ENCODE measurements at places on chromosomes 3 and 15. TPM values are rescaled to one million over a fixed set of nuclear protein-coding genes. Genes with fewer than 3 reads are reported as not detected.

DNA sequence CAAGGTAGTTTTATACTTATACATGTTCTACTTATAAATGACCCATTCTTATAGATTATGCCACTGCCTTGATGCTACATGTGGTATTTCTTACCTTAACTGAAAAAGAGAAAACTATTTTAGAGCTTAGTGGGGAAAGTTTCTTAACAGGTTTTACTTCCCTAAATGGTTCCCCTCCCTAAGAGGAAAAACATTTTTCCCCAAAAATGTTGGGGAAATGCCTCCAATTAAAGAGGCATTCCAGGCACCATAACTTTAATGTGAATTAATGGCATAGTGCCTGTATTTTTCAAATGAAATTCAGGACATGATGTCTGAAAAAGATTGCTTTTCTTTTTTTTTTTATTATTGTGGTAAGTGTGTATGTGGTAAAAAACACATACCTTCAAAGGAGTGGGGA lies 22.6 kb downstream of the GOLM2 start:
- no peak for DNase-seq

DNA sequence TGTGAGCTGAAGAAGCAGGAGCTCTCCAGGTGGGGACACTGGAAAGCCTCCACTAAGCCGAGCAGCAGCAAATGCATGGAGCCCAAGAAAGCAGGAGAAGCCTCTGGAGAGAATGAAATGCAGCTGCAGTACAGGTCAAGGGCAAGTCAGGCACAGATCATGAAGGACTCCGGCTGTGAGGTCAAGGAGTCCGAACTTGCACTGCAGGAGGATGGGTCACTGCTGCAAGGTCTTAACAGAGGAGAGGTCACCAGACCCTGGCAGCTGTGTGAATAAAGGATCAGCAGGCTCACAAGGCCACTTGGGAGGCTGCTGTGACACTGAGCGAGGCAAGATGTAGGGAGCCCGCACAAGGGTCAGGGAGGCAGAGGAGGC lies 24.7 kb upstream of the SLC41A3 start:
- no peak for DNase-seq

Gene STRIT1
- not detected for total RNA-seq

DNA sequence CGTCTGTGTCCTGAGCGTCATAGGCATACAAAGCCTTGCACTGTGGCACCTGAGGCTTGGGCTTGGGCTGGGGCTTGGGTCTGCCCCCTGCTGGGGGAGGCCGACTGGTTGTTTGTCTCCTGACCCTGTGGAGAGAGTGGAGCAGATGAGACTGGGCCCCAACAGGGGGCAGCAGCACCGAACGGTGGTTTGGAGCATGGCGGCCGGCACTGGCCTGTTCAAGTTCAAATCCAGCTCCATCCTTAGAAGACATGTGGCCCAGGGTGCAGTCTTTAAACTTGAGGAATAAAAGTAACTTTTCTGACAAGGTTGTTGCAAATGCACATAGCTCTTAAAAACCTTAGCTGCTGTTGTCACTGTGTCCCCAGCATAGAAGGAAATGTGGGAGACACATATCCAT lies 33.3 kb downstream of the CCNB2 start:
- DNase-seq, result no peak

Gene CD200R1
- total RNA-seq, result not detected

- DNase-seq, result peak; percentile 84
Measured at GRCh38 chr15:62977952-62978811, 64.4 kb upstream of the TPM1 start.

Gene CYP11A1
- 2.6 TPM for total RNA-seq

DNA sequence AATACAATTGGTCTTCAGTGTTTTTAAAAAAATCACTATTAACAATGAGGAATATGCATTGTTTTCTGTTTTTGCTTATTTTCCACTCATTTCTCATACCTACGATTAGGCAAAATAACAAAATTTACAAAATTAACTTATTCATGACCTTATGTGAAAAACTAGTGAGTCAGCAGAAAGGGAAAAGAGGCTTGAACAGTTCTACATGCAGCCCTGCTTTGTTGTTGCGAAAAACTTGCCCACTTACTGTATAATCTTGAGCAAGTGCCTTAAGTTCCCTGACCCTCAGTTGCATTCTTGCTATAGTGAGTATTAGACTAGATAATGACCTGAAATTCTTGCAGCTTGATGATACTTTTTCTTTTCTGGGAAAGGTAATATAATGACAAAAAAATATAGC lies 551.1 kb upstream of the BCHE start:
- no peak for DNase-seq

DNA sequence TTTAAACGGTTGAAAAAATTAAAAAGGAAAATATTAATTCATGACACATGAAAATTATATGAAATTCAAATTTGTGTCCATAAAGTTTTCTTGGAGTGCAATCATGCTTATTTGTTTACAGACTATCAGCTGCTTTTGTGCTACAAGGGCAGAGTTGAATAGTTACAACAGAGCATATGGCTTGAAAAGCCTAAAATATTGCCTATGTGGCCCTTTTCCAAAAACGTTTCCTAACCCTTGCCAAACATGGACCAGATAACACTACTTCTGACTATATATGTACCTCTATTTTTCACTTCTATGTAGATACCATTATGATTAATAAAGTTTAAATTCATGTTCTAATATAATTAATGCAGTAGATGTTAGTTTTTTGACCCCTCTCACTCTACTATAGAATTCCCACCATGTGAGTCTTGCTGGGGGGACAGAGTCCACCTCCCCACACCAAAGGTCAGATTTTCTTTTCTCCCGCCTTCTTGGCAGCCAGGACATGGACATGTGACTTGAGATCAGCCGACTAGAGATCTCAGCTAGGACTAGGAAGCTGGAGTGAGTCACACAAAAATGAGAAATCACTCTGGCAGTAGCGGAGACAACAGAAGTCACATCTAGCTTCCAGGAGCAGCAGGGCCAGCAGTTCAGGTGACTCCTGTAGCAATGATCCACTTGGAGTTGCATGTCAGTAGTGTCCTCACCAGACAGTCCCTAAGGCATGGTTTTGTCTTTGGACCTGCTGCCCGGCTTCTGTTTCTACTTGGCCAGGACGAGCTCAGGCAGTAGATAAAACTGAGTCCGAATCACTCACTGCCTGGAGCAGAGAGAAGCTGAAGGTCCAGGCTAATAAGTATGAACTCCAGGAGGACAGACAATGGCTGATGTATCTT lies 22.4 kb downstream of the CIAO2A start:
- DNase-seq, result peak; percentile 89

- no peak for DNase-seq
Measured at GRCh38 chr15:51714911-51715310, 22.5 kb downstream of the LYSMD2 start.

- no peak for DNase-seq
Measured at GRCh38 chr3:159619341-159619885, 369.2 kb upstream of the IL12A start.

GRCh38 chr3:190495354-190495753 lies 18.5 kb upstream of the IL1RAP start:
- DNase-seq, result no peak

- DNase-seq, result no peak
Measured at GRCh38 chr15:88909956-88910831, 3.0 kb downstream of the MFGE8 start.

DNA sequence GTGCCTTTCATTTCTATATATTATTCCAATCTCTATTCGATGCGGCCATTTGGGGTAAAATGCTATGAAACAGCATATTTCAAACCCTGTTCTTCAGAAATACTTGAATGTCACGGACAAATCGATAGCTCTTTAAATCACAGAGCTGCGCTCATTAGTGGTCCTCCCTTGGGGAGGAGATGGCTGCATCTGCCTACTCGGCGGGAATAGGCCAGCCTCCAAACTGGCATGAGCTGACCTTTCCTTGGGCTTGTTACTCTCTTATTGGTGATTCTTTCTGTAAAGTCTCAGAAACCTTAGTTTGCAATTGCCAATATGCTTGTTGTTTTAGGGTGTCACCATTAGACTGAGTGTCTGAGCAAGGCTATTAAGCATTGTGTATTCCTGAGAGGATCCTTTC lies 120.9 kb downstream of the BDH1 start:
- no peak for DNase-seq

Gene CKMT1B
- 4.3 TPM for total RNA-seq

GRCh38 chr3:166405896-166406295 lies 568.7 kb upstream of the BCHE start:
- DNase-seq, result no peak

GRCh38 chr3:112774293-112774926 lies 72.3 kb downstream of the CD200R1L start:
- no peak for DNase-seq

- DNase-seq, result no peak
Measured at GRCh38 chr3:69193749-69194148, 71.4 kb upstream of the LMOD3 start.

DNA sequence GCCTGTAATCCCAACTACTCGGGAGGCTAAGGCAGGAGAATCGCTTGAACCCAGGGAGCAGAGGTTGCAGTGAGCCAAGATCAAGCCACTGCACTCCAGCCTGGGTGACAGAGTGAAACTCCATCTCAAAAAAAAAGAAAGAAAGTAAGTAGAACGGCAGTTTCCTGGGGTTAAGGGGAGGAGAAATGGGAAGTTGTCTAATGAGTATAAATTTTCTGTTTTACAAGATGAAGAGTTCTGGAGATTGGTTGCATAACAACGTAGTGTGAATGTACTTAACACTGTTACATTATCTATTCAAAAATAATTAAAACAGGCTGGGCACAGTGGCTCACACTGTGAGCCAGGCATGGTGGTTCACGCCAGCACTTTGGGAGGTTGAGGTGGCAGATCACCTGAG lies 45.4 kb downstream of the GRK7 start:
- DNase-seq, result no peak

Gene MAP2K1
- total RNA-seq, result 84.3 TPM

Gene TM4SF4
- total RNA-seq, result 0.29 TPM

- no peak for DNase-seq
Measured at GRCh38 chr3:145869958-145870357, 291.0 kb downstream of the PLOD2 start.

GRCh38 chr3:11932636-11933035 lies 71.6 kb upstream of the SYN2 start:
- DNase-seq, result no peak

Gene P2RY12
- not detected for total RNA-seq

Gene NMNAT3
- 2.5 TPM for total RNA-seq

DNA sequence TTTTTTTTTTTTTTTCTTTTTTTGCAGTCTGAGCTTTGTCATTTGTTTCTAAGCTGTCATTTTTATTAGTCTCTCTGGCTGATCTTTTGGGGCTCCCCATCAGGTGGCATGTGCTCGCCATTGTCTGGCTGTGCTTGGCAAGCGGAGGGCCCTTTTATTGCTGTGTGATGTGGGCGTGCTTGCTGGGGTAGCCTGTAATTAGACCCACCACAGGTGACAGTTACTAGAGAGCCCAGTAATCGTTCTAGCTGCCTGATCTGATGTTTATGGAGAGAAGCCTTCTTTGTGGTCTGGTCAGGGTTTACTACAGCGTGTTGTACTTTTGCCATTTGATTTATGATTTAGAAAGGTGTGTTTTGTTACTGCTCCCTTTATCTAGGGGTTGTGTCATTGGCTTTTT lies 179.9 kb downstream of the MCTP2 start:
- no peak for DNase-seq

Gene PLA2G4B
- total RNA-seq, result 0.65 TPM

- no peak for DNase-seq
Measured at GRCh38 chr3:170256597-170256996, 34.4 kb downstream of the PRKCI start.

Gene ASB7
- 7.9 TPM for total RNA-seq

GRCh38 chr3:66962664-66963063 lies 35.4 kb upstream of the KBTBD8 start:
- no peak for DNase-seq

- DNase-seq, result no peak
Measured at GRCh38 chr3:143001034-143001368, 369 bp upstream of the U2SURP start.

DNA sequence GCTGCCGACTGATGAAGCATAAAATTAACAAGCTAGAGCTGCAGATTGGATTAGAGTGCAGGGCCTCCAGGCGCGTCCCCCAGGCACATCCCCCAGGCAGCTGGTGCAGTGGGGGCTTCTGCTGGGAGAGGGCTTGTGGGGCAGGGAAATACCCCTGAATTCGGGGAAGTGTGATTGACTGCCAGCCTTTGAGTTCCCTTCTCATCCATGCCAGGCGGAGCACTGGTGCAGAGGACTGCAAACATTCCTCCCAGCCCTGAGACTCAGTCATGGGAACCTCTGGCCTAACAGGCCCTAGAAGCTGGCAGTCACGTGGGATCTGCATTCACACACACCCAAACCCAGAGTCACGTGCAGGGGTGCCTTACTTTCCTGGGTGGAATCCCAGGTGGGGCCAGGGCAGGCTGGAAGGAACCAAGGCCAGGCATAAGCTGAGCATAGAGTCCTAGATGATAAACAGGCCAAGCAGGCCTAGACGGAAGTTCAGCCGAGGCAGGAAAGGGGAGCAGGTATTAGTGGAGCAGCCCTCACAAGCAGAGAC lies 46.2 kb upstream of the SEC22A start:
- DNase-seq, result no peak

Gene FBXL22
- not detected for total RNA-seq

Gene FMN1
- 2.7 TPM for total RNA-seq

Gene GP9
- total RNA-seq, result not detected

DNA sequence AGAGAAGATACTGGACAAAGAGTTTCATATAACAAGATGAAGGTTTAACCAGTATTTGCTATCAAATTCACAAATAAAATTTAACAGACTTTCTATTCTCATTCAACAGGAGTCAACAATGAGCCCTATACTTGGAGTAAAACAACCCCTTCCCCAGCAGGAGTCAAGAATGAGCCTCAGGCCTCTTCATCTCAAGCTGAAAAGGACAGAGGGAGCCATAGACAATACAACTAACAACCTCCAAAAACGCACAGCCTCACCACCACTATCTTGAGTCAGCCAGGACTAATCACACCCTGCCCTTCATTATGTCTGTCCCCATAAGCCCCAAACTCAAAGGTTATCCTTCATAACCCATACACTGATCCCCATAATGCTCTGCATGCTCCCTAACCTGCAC lies 36.4 kb downstream of the ETFA start:
- no peak for DNase-seq

Gene ISL2
- 0.69 TPM for total RNA-seq

DNA sequence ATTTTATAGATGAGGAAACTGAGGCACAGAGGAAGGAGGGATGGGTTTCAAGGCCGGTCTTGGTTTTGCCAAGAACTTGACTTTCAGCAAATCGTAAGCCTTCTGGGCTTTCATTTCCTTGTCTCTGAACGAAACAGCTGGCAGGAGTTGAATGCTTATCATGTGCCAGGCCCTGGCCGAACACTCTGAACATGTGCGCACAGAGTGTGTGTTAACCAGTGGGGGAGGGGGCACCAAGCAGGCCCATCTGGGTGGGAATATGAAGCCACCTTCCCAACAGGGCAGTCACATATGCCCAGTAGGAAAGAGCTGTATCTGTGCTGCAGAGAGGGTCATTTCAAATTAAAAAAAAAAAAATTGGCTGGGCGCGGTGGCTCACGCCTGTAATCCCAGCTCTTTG lies 29.3 kb downstream of the ZNF710 start:
- DNase-seq, result no peak

Gene GOLGA8T
- not detected for total RNA-seq
